ENCODE measurements at places on chromosomes 16 and 17.

- DNase-seq, result no peak
Measured at GRCh38 chr16:31420037-31420436, 8.1 kb downstream of the COX6A2 start.

- peak; percentile 89 for DNase-seq
Measured at GRCh38 chr16:57167953-57168352, 17.9 kb downstream of the PSME3IP1 start.

DNA sequence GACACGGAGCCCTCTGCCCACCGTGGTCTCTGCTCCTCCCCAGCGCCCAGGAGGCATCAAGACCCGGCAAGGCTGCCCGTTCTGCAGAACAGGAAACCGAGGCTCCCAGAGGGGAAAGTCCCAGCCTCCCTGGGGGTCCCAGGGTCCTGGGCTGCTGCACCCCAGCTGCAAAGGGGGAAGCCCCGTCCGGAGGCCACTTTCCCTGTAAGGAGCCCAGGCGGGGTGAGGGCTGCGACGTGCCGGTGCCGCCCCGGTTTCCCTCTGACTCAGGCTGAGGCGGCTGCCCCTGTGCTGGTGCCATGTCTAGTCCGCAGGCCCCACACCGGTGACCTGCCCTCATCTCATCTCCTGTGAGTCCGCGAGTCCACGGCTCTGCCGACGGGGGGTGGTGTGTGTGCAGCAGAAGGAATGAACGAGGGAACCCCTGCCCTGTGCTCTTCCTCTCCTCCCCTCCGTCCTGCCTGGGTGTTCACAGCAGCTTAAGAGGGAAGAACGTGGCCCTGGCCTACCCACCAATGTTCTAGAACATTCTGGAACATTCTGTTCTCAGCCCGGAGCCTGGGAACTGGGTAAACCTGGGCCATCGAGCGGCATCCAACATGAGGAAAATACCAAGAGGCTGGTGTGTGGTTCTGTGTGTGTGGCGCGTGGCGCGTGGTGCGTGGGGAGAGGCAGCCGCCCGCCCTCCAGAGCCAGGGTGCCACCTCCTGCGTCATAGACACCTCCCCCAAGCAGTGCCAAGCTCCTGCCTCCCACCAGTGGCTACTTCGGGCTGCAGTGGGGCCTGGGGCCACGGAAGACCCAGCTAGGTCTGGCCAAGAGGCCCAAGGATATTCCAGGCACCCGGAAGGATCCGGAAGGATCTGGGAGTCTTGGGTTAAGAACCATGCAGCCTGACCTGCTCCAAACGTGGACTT lies 7.0 kb upstream of the CBFA2T3 start:
- no peak for DNase-seq

- DNase-seq, result no peak
Measured at GRCh38 chr17:35846055-35846809, 22.5 kb downstream of the HEATR9 start.

- no peak for DNase-seq
Measured at GRCh38 chr17:38564869-38565268, 40.9 kb downstream of the SRCIN1 start.

All from NB4 (cell line).